ENCODE measurements at places on chromosomes 1 and 21.
A peak's percentile ranks its signal among the peaks of the same experiment; 100 is the strongest.

DNA sequence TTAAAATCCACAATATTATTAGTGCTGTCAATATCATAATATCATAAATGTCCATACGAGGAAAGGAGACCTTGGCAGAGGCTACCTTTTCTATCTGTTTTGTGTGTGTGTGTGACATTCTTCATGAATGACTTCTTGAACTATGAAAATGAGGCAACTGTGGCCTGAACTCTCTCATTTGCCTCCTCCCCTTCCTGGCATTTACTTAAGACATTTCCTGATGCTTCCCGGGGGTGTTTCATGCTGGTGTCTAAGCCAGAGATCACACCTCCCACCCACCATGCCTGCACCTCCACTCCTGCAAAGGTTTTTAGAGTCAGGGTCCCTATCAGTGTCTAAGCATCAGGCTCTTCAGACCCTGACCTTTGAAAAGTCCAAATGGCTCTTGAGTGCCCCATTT lies 420.9 kb downstream of the KIF26B start:
- no peak for DNase-seq

DNA sequence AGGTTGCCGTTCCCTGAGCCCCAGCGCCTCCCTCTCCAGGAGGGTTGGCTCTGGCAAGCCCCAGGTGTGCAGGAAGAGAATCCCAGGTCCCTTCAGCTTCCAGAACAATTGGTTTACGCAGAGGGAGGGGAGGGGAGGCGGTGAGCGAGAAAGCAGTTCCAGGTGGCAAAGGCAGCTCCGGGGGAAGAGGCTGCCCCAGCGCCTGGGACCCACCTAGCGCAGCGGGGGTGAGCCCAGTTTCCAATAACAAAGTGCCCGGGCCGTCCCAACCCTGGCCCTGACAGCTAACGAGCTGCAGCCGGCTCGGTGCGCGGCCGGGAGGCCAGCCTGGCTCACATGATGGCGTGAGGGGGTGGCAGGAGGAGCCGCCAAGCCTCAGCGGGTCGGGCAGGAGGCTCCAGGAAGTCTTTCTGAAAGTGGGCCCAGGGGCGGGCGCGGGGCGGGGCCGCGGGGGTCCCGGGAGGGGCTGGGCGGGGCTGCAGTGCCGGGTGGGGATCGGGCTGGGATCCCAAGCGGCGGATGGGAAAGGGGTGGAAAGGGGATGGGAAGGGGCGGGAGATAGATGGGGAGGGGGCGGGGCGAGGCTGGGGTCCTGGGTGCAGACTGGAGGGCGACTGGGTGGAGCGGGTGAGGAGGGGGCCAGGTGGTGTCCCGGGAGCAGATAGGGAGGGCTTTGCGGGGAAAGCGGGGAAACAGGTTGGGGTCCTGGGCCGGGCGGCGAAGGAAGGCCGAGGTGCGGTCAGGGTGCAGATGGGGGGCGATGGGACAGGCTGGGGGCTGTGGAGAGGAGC lies 22.8 kb downstream of the DHRS3 start:
- DNase-seq = no peak

DNA sequence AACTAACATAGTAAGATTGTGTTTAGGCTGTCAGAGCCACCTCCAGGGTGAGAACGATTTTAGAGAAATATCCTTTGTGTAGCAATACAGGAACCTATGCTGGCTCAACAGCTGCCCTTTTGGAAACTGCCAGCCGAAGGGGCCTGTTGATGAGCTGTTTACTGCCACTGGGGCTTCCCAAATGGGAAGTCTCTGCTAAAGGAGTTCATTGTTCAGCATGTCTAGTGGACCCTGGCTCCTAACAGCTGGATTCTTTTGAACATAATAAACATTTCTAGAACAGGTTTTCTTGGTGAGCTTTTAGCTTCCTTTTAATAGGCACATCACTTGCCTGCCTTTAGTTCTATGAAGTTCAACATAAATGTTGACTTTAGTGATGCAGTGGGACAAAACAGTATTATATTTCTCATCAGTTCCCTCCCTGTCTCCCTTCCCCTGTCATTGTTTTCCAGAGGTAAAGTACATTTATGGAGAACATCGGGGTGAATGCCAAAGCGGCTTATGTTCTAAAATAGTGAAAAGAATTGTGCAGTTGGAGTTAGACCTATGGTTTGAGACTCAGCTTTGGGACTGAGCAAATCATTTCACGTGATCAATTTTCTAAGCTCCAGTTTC lies 57.4 kb downstream of the UCK2 start:
- no peak for DNase-seq

DNA sequence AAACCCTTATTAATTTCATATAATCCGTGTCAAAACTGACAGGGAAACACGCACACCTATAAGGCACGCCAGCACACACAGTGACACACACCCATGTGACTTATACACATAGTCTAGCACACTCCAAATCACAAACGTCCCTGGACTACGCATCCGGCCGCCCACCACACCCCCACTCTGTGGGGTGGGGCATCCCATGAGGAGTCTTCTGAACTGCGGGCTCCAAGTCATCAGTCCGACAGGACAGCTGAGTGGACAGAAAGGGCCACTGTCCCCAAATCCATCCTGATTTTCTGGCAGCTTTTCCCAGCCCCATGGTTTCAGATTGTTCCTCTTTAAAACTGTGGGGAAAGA lies 829 bp downstream of the PEA15 start:
- DNase-seq = no peak

DNA sequence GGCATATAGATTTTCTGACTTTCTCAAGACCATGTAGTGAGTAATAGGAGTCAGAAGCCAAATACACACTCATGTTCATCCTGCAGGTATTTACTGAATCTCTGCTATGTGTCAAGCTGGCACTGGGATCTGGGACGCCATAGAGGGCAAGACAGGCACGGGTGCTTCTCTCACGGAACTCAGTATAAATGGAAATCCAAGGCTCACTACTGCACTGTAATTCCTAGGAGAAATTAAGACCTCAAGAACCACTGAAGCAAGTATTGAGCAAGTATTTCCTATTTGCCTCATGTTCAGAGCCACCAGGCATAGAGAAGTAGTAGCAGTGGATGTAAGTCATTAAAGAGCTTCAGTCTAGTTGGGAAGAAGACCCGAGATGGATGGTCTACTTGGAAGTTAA lies 38.9 kb downstream of the EIF2D start:
- no peak for DNase-seq

DNA sequence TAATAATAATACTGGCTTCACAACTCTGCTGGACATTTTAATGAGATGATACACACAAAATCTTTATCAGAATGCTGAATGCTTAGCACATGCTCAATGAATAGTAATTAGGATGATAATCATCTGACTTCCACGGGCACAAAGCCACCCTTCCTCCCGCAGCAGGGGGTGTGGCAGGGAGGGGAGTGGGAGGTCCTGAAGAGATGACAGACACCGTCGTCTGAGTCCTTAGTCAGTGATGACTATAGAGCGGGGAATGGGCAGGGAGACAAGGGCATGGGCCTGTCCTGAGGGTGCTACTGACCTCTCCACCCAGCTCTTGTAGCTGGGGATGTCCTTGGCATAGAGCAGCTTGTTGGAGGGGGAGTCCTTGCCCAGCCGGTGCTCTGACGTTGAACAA lies 117.6 kb upstream of the CD34 start:
- no peak for DNase-seq

GRCh38 chr1:64209221-64209620 lies 5.8 kb downstream of the UBE2U start:
- no peak for DNase-seq

- no peak for DNase-seq
Measured at GRCh38 chr1:115976921-115977498, 697 bp downstream of the SLC22A15 start.

- DNase-seq = no peak
Measured at GRCh38 chr1:230220478-230220877, 153.4 kb downstream of the GALNT2 start.

DNA sequence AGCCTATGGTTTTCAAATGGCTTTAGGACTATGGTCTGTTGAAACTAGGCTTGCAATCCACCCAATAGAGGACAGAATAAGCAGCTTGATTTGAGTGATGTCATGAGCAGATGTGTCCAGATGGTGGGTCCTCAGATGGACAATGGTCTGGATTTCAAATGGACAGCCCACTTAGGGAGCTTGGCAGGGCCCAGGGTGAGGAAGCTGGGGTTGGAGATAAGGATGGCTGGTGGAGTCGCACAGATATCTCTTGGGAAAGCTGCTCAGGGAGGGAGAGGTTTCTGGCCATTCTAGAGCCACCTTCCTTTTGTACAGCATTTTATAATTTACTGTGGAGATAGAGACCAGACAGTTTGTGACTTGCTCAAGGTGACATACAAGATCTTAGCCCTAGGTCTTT lies 55.0 kb downstream of the NFASC start:
- no peak for DNase-seq

- no peak for DNase-seq
Measured at GRCh38 chr21:29501451-29501850, 202.7 kb downstream of the BACH1 start.

DNA sequence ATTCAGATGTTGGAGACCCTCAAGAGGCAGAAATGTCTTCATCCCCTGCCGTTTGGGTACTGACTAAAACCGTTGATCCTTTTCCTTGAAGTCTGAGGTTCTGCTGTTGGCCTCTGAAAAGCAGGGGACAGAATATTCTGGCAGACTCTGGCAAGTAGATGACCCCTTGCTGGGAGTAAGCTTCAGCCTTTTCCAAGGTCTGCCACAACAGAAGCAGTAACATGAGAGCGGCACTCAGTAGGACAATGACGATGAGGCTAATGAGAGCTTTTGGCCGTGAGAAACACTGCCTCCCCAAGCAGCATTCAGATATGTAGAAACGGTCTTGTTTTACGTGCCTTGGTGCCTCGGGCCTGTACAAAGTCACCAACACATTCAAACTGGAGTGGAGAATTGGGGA lies 143.7 kb downstream of the ST6GALNAC5 start:
- DNase-seq = no peak

- peak; percentile 86 for DNase-seq
Measured at GRCh38 chr1:54254055-54254454, 54.1 kb downstream of the MRPL37 start.

DNA sequence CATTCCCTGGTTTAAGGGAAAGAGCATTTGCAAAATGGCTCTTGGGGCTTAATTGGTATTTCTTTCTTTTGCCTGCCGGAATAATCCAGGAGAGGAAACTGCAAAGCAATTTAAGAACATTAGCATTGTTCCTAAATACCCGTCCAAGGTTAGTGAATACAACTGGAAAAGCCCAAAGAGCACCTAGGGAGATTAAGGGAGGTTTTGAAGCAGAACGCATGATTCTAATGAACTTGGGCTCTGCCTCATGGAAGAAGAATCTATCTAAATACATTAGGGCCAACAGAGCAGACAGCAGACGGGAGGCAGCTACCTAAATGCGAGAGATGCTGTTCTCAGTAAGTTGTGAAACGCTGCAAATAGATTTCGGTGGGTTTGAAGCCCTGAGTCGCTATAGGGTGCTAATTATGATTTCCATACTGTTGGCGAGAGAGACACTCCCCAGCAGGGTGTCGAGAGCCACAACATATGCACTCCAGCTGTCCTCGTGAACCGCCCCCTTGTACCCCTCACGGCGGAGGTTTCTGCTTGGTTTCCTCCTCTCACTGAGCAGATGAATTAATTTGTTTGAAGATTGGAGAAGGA lies 326.7 kb upstream of the CAMK1G start:
- no peak for DNase-seq

- no peak for DNase-seq
Measured at GRCh38 chr1:32907435-32907834, 6.2 kb upstream of the TMEM54 start.

DNA sequence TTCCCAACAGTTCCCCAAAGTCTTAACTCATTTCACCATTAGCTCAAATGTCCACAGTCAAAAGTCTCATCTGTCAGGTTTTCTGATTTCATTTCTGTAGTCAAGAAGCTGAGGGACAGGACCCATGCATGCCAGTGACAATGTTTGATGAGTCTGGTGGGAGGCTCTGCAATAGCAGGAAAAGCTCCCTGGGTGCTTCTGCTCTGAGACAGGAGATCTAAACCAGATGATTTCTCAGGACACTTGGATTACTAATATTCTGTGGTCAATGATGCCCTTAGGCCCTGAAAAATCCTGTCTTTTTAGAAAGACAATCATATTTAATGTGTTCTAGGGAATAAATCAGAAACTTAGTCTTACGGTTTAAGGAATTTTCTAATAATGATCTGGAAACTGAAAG lies 56.4 kb downstream of the PCBP3 start:
- DNase-seq = no peak

DNA sequence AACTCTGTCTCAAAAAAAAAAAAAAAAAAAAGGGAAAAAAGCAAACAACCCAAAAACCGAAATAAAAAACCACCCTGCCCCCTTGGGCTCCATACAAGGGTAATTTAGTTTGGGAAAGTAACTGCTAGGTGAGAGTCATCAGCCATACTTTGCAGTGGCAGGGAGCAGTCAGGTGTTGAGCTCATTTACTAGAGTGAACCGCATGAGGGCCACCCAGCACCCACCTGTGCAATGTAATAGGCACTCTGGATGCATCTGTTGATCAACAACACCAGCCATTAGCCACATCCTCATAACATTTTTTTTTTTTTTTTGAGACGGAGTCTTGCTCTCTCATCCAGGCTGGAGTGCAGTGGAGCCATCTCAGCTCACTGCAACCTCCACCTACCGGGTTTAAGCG lies 9.1 kb downstream of the INAVA start:
- DNase-seq = no peak

DNA sequence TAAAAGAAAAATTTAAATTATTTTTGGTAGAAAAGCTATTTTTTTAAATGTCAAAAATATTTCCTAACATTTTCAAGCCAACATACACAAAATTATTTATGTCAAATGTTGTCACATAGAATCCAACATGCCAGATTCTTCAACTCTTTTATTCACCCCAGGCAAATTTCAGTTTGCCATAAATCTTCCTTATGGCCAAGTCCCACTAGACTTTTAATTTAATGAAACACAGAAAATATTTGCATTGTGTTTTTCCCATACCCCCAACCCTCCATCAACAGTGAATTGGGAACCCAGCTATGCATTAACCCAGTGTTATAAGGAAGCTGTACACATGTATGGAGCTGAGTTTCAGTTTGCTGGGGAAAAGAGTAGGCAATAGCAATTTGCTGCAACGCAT lies 41.4 kb downstream of the DUSP10 start:
- DNase-seq = no peak

- no peak for DNase-seq
Measured at GRCh38 chr1:235402457-235403200, 35.4 kb downstream of the TBCE start.

GRCh38 chr21:33645730-33646129 lies 3.4 kb downstream of the ITSN1 start:
- no peak for DNase-seq

DNA sequence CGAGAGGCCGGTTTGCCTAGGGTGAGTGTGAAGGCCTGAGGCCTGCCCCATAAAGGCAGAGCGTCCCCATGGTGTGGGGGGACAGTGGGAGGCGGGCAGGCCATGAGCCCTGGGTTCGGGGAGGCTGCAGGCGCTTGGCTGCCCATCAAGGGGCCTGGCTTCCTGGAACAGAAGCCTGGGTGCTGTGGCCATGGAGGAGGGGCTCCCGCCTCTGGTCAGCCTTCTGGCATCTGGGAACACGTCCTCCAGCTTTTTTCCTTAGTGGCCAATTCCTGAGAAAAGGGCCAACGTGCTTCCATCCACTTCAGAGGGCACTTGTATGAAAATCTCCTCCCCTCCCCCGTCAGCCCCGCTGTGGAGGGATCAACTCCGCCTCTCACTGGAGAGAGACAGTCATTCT lies 58.7 kb downstream of the PRDM16 start:
- no peak for DNase-seq
